ENCODE measurements at places on chromosomes 12 and 14.
A peak's percentile ranks its signal among the peaks of the same experiment; 100 is the strongest.

GRCh38 chr14:104138098-104138717, at the start of gene KIF26A:
Gene KIF26A, plus strand, starts transcription at chr14:104138587. Its CDS starts 136 bp downstream, at chr14:104138723.
- no peak for DNase-seq

GRCh38 chr14:53328841-53329240, 175.7 kb upstream of the DDHD1 start:
- DNase-seq: no peak

- peak; percentile 32 for DNase-seq
Observed at GRCh38 chr14:63228217-63228616, 24.0 kb downstream of the RHOJ start.

- no peak for DNase-seq
Observed at GRCh38 chr14:26398616-26399015, 199.2 kb downstream of the NOVA1 start.

GRCh38 chr14:76497550-76498462, 121.9 kb downstream of the ESRRB start:
- DNase-seq: no peak

DNA sequence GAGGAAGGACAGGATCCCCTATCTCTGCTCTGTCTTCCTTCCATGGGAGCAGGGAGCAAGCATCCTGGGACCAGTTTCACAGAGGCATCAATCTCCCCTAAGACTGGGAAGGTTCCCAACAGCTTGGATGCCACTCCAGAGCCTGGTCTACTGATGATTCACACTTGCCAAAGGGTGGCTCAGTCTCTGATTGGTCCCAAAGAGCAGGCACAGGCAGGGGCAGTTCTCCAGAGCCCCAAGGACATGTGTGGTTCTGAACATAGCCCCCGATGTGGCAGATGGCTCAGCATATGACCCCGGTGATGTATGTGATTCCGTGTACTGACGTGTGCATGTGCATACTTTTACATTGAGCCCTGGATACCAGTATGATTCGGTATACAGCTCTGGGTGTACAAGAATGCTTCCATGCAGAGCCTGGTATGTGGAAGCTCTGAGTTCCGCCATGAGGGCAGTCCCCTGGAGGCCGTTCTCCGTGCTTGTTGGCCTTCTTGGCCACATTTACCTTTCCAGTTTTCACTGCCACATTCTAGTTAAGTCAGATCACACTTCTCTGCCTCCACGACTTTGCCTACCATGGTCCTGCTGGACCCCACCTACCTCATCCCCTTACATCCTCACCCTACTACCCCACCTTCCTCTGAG, 21.2 kb downstream of the ITGA7 start:
- DNase-seq: no peak

GRCh38 chr12:39788239-39788638, 168.6 kb upstream of the ABCD2 start:
- no peak for DNase-seq
